H4 (cell line): ENCODE measurements at places on chromosomes 12 and 14. TPM values are rescaled to one million over a fixed set of nuclear protein-coding genes. Genes with fewer than 3 reads are reported as not detected.

- DNase-seq, result no peak
These were observed 98.9 kb downstream of the ACSS3 start for GRCh38 chr12:81176796-81177195.

DNA sequence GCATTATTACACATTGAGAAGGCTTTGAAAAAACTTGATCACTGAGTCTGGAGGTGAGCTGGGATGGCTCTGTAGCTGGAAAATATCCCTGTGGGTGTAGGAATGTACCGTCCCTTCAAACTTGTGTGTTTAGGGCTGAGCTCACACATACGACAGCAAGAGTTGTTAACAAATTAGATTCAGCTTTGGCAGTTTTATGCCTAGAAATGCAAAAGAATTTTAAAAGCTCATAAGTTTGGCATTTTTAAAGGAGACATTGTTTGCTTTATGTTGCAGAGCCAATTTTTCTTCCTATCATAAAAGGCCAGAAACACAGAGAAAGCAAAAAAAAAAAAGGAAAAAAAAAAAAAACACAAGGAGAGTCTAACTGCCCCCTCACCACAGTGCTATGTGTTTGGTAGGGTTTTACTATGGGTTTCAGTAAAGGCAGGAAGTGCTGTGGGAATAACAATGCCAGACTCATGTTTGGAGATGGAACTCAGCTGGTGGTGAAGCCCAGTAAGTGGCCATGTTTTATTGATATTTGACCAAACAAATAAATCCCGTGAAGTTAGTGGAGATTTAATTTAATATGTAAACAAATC lies 78.4 kb downstream of the DAD1 start:
- DNase-seq, result no peak

GRCh38 chr12:49791700-49792099 lies 36.5 kb downstream of the NCKAP5L start:
- no peak for DNase-seq

DNA sequence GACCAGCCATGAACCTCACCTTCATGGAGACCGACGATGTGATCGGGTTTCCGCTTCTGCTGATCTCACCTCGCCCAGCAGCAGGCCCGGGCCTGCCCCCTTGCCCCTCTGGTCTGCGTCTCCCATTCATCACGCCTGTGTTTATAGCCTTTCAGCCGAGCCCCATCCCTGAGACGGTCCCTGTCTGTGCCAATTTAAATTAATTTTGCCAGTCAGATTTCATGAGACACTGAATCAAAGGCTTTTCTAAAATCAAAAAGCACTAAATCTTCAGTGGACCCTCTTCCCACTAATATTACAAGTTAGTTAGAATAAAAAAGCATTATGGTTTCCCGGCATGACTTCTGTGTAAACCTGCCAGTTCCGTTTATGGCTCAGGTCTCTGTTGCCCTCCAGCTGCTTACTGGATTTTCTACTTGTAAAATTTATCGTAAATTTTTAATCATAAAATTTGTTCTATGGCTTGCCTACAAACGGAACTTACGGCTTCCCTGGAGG lies 155.9 kb downstream of the ESRRB start:
- no peak for DNase-seq

Gene IL31
- not detected in 2 replicates for total RNA-seq

- DNase-seq, result no peak
These were observed 16.1 kb upstream of the KRT8 start for GRCh38 chr12:52920937-52921336.
